Activated CD8-positive, alpha-beta memory T cell treated with anti-CD3 and anti-CD28 coated beads for 4 hours (primary cell): ENCODE measurements at places on chromosomes 7 and 10.

GRCh38 chr7:90586091-90586490 is 10.0 kb upstream of the CDK14 start:
- DNase-seq: no peak

- DNase-seq: no peak
These were observed 89.5 kb upstream of the PAX2 start for GRCh38 chr10:100655760-100656421.

DNA sequence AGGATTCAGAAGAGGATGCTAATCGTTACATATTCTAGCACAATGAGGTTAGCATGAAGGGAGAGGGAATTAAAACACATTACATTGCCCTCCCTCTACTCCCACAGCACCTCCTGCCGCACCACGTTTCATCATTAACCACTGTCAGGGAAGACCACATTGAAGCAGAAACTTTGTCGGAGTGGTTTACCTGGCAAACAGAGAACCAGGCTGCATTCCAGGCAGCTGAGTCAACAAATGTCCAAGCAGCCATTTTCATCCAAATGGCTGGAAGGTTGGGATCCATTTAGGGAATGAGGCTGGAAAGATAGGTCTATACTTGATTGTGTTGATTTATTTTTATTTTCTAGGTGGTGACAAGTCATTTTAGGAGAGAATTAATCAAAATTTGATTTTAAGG is 273.6 kb downstream of the DYNC1I1 start:
- no peak for DNase-seq

DNA sequence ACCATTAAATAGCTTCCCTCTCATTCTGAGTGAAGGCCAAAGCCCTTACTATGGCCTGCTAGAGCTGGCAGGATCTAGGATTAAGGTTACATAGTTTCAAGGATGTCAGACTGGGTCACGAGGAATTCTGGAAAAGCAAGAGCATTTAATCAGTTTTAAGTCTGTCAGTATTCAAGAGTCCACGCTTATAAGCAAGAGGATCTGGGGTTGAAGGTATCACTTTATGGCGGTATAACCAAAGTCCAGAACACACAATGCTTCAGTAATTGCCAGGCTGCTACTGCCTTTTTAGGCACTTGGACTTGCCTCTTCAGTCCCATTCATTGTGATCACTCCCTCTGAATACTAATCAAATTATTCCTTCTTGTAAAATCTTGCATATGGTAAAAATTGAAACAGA is 101.0 kb downstream of the HBP1 start:
- DNase-seq: no peak

GRCh38 chr7:108488768-108489538 is 32.7 kb upstream of the NRCAM start:
- no peak for DNase-seq

DNA sequence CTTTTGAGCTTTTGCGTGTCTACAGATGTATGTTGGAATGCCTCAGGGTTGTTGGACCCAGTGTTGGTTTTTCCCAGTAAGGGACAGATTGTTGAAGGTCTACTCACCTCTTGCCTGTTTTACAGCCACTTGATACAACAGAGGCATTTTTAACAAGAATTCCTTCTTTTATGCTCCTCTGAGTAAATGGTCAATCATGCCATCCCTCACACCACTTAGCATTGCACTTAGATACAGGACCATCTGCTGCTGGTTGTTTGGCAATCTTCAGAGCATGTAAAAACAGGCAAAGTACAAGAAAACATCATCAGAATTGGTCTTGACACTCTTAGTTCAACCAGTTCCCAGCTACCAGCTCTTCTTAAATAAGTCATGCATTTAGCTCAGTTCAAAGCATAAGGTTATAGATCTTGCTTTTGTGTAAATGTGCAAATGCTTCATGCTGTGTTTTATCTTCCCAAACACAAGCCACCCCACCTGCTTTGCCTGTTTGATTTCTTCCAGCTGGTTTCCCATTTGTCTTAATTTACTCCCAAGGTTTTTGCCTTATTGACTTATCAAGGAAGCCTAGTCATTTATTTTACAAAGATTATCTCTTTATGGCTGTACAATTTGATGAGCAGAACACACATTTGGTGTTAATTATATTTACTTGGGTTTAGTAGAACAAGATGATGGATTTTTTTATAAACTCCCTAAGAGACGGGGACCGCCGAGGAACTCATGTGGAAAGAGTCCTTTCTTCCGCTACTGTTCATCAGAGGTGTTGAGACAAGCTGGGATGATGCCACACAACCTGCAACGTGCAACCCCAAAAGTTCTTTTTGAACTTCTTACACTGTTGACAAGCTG is 136.6 kb downstream of the AHR start:
- no peak for DNase-seq

GRCh38 chr10:35089611-35090161 is 455 bp downstream of the CUL2 start:
- no peak for DNase-seq

- no peak for DNase-seq
These were observed 95.8 kb upstream of the AGBL3 start for GRCh38 chr7:134890246-134891240.

DNA sequence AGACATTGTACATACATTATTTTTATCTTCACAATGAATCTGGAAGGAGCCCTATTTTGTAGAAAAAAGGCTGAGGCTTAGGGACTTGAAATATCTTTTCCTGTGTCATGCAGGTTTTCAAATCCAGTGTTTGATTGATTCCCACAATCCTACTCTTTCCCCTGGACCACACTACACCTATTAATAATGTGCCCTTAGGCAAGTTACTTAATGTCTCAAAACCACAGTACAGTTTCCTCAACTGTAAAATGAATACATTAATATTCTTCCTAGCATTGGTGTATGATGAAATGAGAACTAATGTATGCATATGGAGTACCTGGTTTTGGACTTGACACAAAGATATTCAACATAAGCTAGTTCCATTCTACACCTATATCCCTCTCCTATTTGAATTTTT is 313.3 kb upstream of the SP8 start:
- no peak for DNase-seq

GRCh38 chr10:32865170-32865569 is 92.9 kb downstream of the ITGB1 start:
- DNase-seq: no peak

GRCh38 chr7:45278763-45279398 is 121.3 kb downstream of the RAMP3 start:
- DNase-seq: no peak

- DNase-seq: no peak
These were observed 21.5 kb upstream of the MYL10 start for GRCh38 chr7:101650579-101651081.

DNA sequence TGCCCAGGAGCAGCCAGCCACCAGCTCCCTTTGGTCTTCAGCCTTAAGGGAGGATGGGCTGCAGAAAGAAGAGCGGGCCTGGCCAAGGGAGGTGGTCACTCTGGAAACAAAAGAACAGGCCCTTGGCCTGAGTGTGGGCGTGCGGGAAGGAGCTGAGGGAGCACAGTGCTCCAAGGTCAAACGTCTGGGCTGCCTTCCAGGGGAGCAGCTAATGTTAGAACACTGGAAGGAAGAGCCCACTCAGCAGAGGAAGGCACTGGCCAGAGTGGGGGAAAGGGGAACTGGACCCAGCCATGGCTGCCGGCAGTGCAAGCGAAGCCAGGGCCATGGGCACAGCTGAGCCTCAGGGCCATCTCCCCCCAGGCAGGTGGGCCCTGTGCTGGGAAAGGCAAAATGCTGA is 42.7 kb downstream of the FAM53B start:
- DNase-seq: no peak

GRCh38 chr10:20835335-20835734 is 61.8 kb downstream of the NEBL start:
- DNase-seq: no peak

DNA sequence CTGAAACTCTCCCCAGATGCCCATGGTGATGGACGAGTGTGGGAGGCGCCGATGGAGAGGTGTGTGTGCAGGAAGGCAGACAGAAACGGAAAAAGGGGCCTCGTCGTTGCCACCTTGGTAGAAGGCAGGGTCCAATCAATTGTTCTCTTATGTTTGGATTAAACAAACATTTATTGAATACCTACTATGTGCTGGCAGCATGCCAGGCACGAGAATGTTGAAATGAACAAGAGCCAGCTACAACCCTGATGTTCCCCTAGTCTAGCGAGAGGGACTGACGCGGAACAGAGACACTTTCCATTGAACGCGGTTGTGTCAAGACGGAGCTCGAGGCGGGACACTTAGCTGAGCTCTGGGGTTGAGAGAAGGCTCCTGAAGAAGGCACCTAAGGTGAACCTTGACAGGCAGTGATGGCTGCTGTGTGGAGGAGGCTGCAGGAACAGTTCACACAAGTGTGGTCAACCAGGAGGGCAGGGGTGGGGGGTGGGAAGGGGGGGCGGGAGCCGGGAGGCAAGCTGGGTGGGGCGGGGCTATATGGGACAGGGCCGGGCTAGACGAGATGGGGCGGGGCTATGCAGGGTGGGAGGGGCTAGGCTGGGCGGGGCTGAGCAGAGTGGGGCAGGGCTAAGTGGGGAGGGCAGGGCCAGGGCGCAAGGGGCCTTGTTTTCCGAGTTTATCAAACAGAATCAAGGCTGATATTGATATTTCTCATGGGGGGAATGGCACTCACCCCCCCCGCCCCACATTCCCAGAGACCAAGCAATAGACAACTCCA is 181.0 kb downstream of the GATA3 start:
- no peak for DNase-seq

DNA sequence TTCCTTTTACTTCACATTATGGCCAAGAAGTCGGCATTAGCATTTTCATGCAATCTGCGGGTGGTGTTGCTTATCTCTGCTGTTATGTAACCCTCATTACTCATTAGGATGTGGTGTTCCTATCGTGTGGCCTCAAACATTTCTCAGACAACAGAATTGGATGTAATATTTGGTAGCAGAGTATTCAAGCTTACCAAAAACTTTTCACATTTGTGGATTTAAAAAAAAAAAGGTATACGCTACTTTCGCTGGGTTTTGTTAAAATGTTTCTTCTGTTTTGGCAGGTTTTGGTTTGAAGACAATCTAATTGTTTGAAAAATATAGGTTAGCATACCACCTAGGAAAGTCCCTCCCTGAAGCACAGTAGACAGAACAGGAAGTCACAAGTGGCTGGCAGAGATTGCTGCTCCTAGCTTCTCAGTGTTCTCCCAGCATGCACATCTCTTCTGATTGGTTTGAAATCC is 128.8 kb downstream of the GATA3 start:
- peak; percentile 21 for DNase-seq

GRCh38 chr7:112159351-112159750 is 46.8 kb downstream of the DOCK4 start:
- no peak for DNase-seq

DNA sequence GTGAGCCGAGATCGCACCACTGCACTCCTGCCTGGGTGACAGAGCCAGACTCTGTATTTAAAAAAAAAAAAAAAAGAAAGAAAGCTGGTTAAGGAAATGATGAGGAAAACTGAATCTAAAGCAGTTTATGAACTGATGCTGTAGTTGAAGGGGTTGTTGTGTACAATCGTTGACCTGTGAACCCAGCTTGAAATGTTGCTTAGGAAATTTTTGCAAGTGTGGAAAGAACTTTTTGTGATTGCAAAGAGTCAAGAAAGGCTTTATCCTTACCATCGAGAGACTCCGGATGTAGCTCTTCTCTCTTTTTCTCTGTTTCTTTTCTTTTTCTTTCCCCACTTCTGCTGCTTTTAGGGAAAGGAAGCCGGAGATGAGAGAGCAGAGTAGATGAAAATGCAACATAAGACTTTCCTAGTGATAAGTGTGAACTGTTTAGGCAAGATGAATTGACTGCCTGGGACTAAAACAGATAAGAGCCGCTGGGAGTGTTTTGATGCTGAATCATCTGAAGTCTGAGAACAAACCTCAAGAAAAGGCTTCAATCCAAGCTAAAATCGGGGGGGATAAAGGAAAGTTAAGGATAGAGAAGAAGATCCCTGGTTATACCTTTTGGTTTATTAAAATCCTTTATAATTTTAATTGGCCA is 69.0 kb downstream of the TAF3 start:
- no peak for DNase-seq

DNA sequence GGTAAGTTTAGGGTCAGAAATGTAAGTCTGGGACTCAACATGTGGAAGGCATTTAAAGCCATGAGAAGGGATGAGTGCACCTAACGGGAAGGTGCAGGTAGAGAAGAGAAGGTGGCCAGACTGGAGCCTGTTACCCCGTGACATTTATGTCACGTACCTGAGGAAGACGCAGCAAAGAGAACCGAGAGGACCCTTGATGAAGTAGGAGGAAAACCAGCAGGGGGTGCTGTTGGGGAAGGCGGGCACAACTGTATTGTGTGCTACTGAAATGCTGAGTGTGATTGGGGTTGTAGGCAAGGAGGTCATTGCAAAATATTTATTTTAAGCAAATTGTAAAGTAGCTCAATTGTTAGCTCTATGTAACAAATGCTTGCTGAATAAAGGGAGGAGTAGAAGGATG is 338.2 kb upstream of the PRKCQ start:
- peak; percentile 59 for DNase-seq

DNA sequence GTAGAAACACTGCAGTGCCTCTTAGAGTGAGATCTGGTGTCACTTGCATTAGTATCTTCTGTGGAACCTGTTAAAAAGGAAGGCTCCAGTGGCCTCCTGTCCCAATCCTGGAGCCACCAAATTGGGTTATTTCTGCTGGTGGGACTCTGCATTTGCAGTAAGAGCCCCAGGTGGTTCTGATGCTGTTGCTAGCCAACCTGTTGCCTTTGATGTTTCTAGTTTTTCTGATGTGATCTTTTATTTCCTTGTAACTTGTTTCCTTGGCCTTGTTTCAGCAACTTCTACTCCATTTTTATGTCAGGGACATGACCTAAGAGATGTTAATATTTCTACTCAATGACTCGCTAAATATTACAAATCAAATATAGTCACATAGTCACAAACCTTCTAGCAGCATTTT is 12.5 kb upstream of the STN1 start:
- DNase-seq: no peak

DNA sequence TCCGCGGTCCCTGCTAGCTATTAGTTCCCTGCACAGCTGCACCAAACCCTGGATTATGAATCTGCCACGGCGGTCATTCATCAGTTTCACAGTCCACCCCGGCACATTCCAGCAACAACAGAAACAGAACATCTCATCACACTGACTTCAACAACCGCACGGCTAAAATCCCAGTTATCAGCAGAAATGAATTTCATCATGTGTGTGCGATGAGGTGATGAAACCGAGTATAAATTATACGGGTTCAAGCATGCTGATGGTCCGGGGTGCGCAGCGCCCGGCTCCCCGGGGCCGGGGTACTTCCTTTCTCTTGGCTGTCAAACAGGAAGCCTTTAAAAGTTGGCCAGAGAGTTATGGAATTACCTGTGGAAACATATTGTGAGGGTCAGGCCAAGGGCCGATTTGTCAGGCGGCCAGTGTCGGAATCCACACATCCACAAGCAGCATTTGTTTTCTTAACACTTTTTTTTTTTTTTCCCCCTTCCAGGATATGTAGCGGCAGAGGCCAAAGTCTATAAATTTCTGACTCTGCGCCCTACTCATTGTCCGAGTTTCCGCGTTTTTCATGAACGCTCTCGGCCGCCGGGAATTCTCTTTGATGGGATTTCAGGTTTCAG is 420.9 kb upstream of the MGMT start:
- no peak for DNase-seq

GRCh38 chr7:18343047-18343446 is 152.5 kb upstream of the HDAC9 start:
- no peak for DNase-seq
